ENCODE measurements at places on chromosomes 3 and 15.

DNA sequence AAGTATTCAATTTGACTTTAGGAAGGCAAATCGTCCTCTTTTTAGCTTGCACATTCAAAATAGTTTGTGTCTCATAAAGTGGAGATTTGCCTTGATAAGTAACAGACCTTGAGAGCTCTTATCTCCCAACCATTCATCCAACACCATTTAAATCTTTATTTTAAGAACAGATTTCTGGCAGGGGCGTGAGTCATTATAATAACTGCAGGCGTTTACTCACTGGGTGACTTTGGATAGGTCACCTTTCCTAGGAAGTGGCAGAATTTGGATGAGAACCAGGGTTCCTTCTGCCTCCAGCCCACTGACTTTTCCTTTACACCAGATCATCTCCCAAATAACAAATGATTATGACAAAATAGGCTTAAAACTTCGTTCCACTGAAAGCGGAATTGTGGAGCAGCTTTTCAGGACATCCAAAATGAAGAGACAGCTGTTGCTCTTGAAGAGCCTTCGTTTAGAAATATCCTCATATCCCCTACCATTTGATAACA, 5.0 kb downstream of the LMCD1 start:
- no peak for DNase-seq

DNA sequence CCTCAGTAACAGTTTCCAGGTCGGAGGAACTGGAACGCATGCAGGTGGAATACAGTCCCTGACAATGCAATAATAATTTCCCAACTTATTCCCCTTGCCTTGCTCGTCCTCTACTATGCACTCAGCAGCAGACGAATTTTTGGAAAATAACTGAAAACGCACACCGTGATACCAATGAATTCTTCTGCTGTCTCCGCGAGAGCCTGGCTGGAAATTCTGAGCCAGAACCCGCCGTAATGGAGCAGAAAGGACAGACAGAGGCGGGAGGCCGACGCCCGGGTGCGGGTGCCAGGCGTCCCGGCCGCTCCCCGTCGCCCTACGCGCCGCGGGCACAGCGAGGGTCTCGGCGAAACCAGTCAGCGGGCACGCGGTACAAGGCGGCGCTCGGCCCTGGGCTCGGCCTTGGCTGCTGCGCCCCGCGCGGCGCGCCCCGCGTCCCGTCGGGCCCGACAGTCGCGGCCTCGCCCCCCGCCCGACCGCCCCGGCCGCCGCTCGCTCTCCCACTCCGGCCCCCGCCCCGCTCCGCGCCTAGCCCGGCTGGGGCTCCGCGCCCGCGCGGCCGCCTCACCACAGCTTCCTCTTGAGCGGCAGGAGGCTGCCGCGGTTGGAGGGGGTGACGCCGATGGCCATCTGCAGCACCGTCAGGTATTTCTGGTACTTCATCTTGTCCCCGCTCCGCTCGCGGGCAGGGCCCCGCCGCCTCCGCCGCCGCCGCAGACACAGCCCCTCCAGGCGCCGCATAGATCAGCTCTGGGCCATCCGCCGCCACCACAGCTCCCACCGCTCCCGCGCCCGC, 114.5 kb upstream of the GOLGA8J start:
- no peak for DNase-seq

DNA sequence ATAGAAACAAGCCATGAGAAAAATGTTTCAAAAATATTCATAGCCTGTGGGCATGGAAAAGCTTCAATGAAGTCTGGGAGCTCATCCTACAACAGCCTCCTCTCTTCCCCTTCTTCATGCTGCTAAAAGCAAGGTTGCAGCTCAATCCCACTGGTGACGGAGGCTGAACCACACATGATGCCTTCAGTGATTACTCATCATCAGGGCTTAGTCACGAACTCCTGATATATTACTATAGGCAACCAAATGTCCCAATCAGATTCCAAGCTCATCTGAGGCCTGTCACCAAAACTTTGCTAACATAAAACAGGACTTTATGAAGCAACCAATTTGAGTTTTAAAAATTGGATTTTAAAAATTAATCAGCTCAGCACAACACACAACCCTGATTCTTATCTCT, 24.0 kb upstream of the SLC24A5 start:
- DNase-seq = no peak

DNA sequence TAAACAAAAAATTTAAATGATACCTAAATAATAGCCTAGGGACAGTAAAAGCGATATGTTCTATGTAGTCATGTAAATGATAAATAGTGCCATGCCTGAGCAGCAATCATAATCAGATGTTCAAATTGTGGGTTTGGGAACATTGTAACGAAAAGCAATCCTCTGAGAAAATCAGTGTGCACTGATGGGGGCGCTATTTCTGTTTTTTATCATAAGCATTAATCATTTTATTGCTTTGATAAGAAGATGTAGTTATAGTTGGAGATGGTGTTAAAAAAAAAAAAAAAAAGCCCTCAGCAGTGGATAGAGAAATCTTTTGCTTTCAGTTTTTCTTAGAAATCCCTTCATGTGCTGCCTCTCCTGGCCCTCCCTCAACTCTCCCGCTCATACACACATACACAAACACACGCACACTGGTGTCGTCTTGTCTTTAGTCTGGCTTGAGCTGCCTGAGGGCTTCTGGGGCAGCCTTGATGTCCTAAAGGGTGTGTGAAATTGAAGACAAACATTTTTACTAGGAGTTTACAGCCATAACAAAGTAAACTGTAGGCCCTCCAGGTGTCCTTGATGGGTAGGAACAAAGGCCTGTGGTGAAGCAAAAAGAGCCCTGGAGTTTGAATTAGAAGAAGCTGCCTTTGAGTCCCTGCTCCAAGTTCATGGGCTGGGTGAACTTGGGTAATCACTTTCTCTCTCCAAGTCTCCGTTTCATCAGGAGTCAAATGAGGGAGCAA, 428.1 kb downstream of the SOX2 start:
- no peak for DNase-seq

GRCh38 chr3:5431811-5432378, 244.4 kb downstream of the EDEM1 start:
- DNase-seq = no peak

GRCh38 chr3:99624496-99625236, 13.7 kb upstream of the COL8A1 start:
- no peak for DNase-seq

- DNase-seq = no peak
Measured at GRCh38 chr3:151383111-151383510, 1.4 kb downstream of the P2RY12 start.

- no peak for DNase-seq
Measured at GRCh38 chr3:178947738-178948137, 123.9 kb downstream of the ZMAT3 start.

- no peak for DNase-seq
Measured at GRCh38 chr3:18765662-18766061, 340.5 kb upstream of the SATB1 start.

GRCh38 chr3:120143676-120144075, 49.4 kb upstream of the GSK3B start:
- no peak for DNase-seq

GRCh38 chr3:119508172-119508845, 10.0 kb downstream of the TIMMDC1 start:
- no peak for DNase-seq

- no peak for DNase-seq
Measured at GRCh38 chr15:79610021-79610420, 177.9 kb downstream of the MINAR1 start.

DNA sequence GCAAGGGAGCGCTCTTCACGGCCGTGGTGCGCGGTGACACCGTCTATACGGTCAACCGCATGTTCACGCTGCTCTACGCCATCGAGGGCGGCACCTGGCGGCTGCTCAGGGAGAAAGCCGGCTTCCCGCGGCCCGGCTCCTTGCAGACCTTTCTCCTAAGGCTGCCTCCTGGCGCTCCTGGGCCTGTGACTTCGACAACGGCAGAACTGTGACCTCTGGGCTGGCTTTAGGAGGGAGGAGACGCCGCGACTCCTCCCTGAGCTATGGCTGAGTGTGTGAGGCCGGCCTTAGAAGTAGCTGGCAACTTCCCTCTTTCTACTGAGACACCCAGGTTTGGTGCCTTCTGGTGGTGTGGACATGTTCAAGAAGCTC, 1.4 kb downstream of the KBTBD13 start:
- no peak for DNase-seq

DNA sequence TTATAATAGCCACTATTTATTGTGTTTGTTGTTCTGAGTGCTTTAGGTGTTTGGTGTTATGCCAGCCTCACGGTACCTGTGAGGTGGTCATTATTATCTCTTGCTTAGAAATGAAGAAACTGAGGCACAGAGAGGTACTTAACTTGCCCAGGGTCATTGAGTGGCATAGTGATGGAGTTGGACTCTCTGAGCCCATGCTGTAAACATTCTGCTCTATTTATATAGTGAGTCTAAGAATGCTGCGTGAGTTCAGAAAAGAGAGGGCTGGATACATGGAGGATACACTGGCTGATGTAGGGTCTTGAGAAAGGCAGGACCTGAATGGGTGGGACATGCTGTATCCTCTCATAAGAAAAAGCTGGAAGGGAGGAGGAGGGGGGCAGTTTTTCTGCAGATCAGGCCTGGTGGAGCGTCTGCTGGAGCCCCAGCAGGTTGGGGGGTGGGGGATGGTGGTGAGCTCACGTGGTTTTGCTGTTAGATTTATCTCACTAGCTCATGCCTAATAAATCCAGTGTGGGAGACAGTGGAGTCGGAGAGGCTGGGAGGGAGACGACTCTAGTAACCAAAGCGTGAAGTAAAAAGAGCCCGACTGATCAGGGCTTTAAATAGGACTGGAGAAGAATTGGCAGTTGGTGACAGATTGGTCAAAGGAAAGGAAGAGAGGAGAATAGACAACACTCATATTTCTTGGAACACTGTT, 16.0 kb downstream of the MED12L start:
- no peak for DNase-seq

GRCh38 chr15:43519196-43519595, 1.8 kb downstream of the MAP1A start:
- DNase-seq = no peak

- DNase-seq = peak; percentile 42
Measured at GRCh38 chr15:39300451-39301153, 280.3 kb upstream of the THBS1 start.

DNA sequence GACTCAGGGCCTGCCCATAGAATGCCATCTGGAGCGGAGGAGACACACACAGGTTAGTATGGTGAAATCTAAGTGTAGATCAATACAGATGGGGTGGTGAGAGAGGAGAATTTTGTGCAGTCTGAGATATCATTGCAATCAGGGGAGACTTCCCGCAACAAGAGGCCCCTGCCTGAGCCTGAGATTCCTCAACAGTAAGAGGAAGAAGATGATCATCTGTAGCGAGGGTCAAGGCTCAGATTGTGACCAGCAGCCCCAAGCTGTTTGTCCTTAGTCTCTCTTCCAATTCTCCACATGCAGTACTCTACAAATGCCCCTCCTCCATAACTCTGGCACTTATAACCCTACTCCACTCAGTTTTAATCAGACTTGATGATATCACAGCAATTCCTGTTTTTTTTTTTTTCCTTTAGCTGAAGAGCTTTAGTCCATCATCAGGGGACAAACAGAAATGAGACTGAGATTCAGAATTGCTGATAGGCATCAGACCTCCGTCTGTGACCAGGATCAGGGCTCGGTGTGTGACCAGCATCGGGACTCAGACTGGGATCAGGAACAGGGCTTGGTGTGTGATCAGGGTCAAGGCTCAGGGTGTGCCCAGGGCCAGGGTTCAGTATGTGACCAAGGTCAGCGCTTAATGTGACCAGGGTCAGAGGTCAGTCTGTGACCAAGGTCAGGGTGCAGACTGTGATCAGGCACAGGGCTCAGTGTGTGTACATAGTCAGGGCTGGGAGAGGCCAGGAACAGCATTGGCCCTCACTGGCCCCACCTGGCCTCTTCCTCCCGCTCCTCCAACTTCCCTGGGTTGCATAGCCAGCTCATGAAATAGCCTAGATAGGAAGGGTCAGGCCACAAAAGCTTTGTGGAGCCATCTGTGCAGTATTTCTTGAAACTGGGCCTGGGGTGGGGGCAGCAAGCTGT, 14.1 kb downstream of the LOXL1 start:
- no peak for DNase-seq

- no peak for DNase-seq
Measured at GRCh38 chr3:18837137-18837755, 311.1 kb upstream of the KCNH8 start.

DNA sequence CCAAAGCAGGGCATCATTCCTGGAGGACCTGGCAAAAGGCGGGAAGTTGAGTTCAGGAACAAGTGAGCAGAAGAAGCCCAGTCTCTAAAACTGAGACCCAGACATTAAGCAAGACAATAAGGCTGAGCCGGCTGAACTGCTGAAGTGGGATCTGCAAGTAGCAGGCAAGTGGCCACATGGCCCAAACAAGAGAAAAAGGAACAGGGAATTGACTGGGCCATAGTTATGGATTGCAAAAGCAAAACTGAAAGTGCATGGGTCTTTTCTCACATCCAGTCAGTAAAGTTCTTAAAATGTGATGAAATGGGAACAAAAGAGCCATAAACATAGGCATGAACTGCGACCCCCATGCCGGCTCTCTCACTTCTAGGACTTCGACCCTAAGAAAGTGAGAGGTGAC, 101.2 kb downstream of the SCN11A start:
- DNase-seq = no peak

DNA sequence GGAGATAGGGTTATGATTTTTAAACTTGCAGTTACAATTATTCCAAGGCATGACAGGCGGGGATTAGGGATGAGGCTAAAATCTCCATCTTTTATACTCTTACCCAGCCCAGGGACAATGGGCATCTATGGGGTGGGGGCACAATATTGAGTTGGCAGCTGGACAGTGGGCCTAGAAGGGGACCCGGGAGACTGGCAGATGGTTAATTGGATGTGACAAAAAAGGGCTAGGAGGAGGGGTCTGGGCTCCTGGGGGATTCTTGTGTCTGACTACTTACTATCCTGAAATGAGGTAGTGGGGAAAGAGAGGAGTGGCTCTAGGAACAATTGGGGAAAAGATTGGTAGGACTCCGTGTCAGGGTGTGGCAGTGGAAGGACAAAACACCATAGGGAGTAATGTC, 53.0 kb upstream of the ROPN1 start:
- no peak for DNase-seq

DNA sequence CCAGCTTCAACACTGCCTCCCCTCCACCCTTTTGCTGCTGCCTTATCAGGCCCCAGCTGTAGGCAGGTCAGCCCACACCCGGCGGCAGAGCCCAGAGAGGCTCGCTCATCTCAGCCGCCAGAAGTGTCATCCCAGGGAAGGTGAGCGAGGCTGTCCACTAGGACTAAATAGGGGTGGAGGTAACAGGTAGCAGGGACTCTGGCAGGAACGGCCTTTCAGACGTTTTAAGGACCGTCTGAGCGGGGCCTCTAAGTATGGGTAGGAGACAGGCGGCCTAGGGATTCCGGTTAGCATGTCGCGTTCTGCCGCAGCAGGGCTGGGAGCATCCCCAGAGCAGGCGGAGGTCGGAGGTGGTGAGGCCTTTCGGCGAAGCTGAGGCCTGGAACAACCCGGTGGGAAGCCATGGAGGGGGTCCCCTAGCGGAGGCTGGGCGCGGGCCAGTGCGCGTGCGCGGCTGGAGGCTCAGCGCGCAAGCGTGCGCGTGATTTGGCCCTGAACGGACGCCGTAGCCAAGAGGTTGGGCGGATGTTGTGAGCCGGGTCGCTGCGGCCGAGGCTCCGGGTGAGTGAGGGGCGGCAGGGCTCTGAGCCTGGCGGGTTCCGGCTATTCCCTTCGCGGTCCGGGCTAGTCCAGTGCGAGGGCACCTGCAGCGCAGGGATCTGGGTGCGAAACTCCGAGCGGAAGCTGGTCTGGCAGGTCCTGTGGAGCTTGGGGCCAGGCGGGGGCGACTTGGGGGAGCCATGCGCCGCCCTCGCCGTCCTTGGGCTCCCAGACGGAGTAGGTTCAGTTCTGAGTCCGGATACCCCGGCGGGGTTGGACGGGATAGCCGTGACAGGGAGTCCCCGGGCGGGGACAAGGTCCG, at the start of the genes MST1 and RNF123:
TSS of gene MST1 (minus strand) at position 429 of the 862 bp plus-strand sequence. CDS start 783 bp downstream, outside the sequence.
TSS of gene RNF123 (plus strand) at position 512 of the 862 bp plus-strand sequence. CDS start 1,609 bp downstream, outside the sequence.
- no peak for DNase-seq

GRCh38 chr3:39344746-39345344, 15.3 kb downstream of the CCR8 start:
- DNase-seq = no peak

GRCh38 chr15:55289011-55289745, 435 bp downstream of the RAB27A start:
- peak; percentile 45 for DNase-seq

Measured in SW 1271 (cell line).